Activated CD8-positive, alpha-beta memory T cell treated with anti-CD3 and anti-CD28 coated beads, Interleukin-2, amount 50 U/mL, for 48 hours (primary cell): ENCODE measurements at places on chromosomes 1 and 21.
A peak's percentile ranks its signal among the peaks of the same experiment; 100 is the strongest.

GRCh38 chr1:194280463-194280862, 1094.0 kb upstream of the B3GALT2 start:
- no peak for DNase-seq

DNA sequence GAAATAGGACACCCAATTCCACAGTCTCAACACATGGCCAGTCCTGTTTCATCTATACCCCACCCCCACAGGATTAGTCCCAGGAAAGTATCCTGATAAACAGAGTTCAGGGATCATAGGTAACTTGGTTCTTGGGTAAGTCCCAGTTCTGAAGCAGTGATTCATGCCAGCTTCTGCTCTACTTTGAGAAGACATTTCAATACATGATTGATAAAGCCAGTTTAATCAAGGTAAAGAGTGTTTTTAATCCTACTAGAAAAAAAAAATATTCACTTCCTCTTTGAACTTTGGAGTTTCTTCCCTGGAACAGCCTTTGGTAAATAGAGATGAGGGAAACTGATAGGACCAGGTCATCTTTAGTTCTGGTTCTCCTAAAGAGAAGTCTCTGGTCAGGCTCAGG, 142.4 kb downstream of the TLR5 start:
- DNase-seq = no peak

- DNase-seq = no peak
Observed at GRCh38 chr1:244642526-244642925, 10.4 kb upstream of the DESI2 start.

- DNase-seq = peak; percentile 61
Observed at GRCh38 chr1:156115514-156116374, 1.2 kb downstream of the LMNA start.

- DNase-seq = no peak
Observed at GRCh38 chr1:27569088-27569460, 34.9 kb downstream of the AHDC1 start.

DNA sequence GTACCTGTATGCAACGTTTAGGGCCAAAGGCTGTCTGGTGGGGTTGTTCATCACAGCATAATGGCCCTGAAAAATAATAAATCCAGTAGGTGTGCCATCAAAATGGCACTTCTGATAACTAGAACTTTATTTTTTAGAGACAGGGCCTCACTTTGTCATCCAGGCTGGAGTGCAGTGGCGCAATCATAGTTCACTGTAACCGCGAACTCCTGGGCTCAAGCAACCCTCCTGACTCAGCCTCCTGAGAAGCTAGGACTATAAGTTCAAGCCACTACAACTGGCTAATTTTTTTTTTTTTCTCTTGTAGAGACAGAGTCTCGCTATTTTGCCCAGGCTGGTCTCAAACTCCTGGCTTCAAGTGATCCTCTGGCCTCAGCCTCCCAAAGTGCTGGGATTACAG, 4.7 kb downstream of the SNAPIN start:
- DNase-seq = no peak

DNA sequence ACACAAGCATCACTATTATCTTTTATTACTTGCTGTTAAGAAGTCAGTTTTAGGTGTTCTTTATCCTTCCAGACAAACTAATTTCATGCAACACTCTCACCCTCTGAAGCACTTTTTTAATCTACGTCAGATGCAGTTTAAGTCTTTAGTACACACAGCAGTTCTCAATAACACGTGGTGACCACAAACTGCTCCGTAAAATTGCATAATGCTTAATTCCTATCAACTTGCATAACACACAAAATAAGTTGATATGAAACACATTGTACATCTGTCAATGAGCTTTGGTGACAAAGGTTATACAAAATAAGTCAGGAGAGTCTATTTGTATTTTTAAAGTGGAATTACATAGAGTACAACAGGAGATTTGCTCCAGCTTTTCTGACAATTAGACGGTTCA, 140.9 kb upstream of the ETS2 start:
- DNase-seq = no peak

DNA sequence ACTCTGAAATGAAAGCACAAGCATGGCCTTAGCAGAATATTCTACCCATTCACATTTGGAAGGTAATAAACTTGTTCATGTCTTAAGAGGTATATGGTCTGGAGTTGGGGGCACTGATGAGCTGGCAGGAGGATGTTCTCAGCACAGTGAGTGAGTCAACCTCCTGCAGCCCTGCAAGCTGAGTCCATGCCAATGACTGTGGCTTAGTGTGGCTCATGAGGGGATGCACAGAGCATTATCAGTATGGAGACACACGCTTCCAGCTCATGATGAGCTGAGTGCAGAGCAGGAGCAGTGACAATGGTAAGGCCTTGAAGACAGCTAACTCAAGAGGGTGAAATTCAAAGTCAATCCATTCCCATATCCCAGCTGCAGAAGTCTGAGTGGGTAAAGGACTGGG, 102.3 kb downstream of the TNFSF18 start:
- peak; percentile 55 for DNase-seq

DNA sequence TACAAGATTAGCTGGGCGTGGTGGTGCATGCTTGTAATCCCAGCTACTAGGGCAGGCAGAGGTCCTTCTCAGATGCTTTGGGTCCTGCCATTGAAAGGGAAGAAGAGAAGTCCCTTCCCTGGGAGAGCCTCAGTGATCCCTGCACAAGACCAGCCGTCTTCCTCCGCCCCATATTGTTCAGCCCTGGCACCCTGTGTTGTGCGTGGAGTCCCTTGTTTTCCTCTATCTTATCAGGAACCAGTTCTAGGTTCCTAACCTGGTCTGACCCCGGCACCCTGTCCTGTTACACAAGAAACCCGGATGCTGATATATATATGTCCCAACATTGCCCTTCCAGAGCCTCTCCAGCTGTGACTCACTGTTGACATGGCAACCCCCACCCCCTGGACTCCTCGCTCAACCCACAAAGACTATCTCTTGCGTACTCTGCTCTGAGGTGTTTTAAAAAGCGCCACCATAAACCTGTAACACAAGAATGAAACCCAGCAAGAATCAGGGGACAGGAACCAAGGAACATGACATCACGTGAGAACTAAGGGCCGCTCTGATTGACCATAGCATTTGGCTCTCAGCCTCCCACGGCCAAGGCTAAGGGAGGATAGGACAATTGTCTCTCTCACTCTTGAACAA, 4.8 kb downstream of the MX2 start:
- DNase-seq = no peak

GRCh38 chr21:39363607-39364555, 15.0 kb upstream of the HMGN1 start:
- no peak for DNase-seq

- DNase-seq = no peak
Observed at GRCh38 chr1:2279210-2279639, 51.1 kb downstream of the SKI start.
